ENCODE measurements at places on chromosomes 4 and X.

- no peak for DNase-seq
These were observed 62.6 kb downstream of the CHIC2 start for GRCh38 chr4:54001668-54002365.

DNA sequence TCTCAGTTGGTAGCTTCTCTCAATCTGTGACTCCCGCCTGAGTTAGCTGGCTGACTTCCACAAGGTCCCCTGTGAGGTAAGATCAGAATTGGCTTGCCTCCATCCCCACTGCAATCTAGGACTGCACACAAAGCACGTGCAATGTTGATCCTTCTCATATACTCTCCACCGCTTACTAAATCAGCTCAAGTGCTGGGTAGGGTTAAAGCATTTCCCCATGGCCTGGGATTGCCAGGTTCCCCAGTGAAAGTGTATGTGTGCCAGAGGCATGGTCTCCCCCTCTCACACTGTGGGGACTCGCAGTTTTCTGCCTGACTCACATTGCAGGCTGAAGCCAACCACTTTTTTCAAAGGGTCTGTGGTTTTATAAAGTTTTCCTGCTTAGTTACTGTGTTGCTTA lies 886.9 kb downstream of the FAM133A start:
- DNase-seq, result no peak

DNA sequence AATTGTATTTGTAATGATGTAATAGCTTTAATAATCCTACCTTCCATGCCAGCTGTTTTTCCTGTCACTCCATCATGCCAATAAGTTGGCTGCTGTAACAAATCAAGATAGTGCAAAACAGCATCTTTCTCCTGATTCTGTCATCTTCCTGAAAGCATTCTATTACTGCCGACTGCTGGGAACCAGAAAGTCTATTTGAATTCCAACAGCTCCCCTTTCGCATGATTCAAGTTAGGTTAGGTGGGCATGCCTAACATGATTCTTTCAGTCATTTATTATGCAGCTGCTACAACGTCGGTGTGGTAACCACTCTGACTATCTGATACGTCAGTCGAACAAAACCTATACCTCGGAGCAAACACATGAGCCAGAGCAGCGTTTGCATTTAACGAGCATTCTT lies 127.9 kb upstream of the DMD start:
- DNase-seq, result no peak

DNA sequence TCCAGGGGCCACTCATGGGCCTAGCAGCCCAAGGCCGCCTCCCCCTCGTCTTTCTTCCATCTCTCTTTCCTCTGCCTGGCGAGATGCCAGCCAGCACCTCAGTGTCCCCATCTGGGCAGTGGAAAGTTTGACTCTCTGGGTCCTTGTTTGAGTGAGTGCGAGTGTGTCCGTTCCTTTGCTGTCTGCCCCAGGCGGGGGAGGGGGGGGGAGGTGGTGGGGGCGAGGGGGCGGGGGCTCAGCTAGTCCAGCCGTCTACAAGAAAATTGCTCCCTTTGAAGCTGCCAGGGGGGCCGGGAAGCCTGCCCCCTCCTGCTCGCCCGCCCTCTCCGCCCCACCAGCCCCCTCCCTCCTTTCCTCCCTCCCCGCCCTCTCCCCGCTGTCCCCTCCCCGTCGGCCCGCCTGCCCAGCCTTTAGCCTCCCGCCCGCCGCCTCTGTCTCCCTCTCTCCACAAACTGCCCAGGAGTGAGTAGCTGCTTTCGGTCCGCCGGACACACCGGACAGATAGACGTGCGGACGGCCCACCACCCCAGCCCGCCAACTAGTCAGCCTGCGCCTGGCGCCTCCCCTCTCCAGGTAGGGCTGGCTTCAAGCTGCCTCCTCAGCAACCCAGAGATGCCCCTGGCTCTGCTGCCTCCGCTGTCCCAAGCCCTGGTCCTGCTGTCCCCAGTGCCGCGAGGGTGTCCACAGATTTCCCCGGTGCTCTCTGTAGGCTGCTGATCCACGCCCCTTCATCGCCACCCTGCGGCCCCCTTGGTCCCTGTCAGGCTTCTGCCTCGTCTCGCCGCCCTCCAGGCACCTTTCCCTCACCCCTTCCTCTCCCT lies at the start of gene BGN:
BGN (plus strand) TSS at position 440 of the 821 bp plus-strand sequence. CDS start 9,652 bp downstream, outside the sequence.
- no peak for DNase-seq

GRCh38 chrX:47164420-47164819 lies 19.4 kb downstream of the RBM10 start:
- DNase-seq, result no peak

DNA sequence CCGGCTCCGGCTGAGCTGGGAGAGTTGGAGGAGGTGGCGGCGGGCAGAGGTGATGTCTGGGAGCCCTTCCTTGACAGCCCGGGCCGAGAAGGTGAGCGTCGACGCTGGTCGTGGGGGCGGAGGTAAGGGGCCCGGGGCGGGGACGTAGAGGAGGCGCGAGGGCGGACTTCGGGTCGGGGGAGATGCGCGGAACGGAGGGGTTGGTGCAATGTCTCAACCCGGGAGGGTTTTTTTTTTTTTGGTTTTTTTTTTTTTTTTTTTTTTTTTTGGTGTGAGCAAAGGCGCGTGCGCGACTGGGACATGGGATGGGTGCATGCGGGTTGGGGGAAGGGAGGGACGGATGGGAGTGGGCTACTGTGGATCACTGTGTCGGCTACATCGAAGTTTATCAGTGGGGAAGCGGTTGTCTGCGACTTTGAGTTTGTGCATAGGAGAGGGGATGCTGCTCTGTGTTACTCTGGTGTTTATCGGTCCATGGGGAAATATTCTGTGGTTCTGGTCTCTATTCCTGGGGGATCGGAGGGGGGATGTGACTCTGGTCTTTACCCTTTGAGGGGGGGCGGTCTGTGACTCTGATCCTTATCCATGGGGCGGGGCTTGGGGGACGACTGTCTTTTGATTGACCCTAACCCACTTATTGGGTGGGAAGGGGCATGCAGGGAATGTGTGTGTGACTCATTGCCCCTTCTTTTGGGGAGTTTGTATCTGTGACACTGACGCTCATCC lies 537 bp downstream of the RBM10 start:
- DNase-seq, result peak; percentile 32

- no peak for DNase-seq
These were observed 52.1 kb upstream of the FMR1 start for GRCh38 chrX:147859666-147860065.

- no peak for DNase-seq
These were observed 27.6 kb upstream of the C1QTNF7 start for GRCh38 chr4:15400226-15400625.

DNA sequence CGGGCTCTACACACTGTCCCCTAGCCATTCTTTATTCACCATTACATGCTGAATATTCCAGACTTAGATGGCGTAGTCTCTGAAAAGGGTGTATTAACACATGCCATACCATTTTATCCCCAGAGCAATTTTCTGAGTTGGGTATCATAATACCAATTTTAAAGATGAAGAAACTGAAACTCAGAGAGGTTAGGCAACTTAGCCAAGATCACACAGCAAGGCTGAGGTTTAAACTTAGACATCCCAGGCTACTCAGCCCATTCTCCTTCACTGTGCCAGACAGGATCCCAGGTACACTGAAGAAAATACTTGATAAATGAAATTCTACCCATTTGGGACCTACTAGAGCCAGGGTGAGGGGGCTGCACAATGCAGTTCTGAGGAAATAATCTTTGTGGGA lies 67.4 kb upstream of the ARHGAP36 start:
- no peak for DNase-seq

- no peak for DNase-seq
These were observed 44.2 kb upstream of the ADAM29 start for GRCh38 chr4:174873931-174874330.

- no peak for DNase-seq
These were observed 179.7 kb downstream of the STIM2 start for GRCh38 chr4:27040356-27040755.

- DNase-seq, result no peak
These were observed 754.3 kb upstream of the TENM3 start for GRCh38 chr4:181488926-181489325.

- DNase-seq, result peak; percentile 22
These were observed 40.4 kb upstream of the TLR2 start for GRCh38 chr4:153643406-153644383.

- no peak for DNase-seq
These were observed 8.6 kb downstream of the SLC9B2 start for GRCh38 chr4:103067841-103068547.

- DNase-seq, result no peak
These were observed 44.0 kb upstream of the ZCCHC13 start for GRCh38 chrX:74259885-74260491.

- DNase-seq, result no peak
These were observed 270.4 kb downstream of the LDB2 start for GRCh38 chr4:16627999-16628398.

- no peak for DNase-seq
These were observed 551 bp downstream of the NPNT start for GRCh38 chr4:105895583-105896460.

DNA sequence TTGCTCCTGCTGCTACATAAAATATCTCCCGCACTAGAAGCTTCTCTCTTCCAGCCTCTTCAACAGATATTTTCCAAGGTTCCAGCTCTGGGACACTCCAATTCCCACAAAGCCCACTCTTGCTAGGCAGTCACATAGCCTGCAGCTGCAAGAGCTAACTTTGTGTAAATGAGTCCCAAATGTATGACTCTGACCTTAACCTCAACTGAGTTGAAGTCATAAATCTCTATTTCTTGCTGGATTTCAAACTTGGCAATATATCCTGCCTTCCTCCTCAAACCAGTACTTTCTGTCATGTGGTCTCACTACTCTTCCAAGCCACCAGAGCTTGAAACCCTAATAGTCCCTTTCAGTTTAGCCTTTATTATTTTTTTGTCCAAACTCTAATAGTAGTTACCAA lies 315.4 kb upstream of the GRIA3 start:
- DNase-seq, result no peak

GRCh38 chr4:110049951-110050925 lies 137.6 kb downstream of the EGF start:
- DNase-seq, result peak; percentile 17

GRCh38 chr4:125097729-125098128 lies 217.0 kb upstream of the FAT4 start:
- DNase-seq, result no peak

Data from CMK (cell line).